ENCODE measurements at places on chromosomes 2 and 18.
A peak's percentile ranks its signal among the peaks of the same experiment; 100 is the strongest.

- peak; percentile 86 for DNase-seq
- peak overlapping the region; percentile 50 for H3K4me3 ChIP-seq
- H3K4me1 ChIP-seq = peaks cover 25% of the 10 kb centered on the region
- H3K36me3 ChIP-seq = no peaks in the 10 kb centered on the region
- peaks cover 70% of the 10 kb centered on the region for H3K27me3 ChIP-seq
Measured at GRCh38 chr2:231925303-231926179, 655 bp downstream of the NPPC start.

- no peaks in the 10 kb centered on the region for H3K4me1 ChIP-seq
- H3K4me3 ChIP-seq = no peak overlapping the region
- DNase-seq = no peak
- no peaks in the 10 kb centered on the region for H3K27me3 ChIP-seq
Measured at GRCh38 chr18:61764381-61764780, 128.4 kb downstream of the RNF152 start.

- no peaks in the 10 kb centered on the region for H3K36me3 ChIP-seq
- DNase-seq = no peak
- peak overlapping the region; percentile 75 for H3K27ac ChIP-seq
- no peaks in the 10 kb centered on the region for H3K27me3 ChIP-seq
Measured at GRCh38 chr2:54572636-54573536, 116.8 kb downstream of the SPTBN1 start.

DNA sequence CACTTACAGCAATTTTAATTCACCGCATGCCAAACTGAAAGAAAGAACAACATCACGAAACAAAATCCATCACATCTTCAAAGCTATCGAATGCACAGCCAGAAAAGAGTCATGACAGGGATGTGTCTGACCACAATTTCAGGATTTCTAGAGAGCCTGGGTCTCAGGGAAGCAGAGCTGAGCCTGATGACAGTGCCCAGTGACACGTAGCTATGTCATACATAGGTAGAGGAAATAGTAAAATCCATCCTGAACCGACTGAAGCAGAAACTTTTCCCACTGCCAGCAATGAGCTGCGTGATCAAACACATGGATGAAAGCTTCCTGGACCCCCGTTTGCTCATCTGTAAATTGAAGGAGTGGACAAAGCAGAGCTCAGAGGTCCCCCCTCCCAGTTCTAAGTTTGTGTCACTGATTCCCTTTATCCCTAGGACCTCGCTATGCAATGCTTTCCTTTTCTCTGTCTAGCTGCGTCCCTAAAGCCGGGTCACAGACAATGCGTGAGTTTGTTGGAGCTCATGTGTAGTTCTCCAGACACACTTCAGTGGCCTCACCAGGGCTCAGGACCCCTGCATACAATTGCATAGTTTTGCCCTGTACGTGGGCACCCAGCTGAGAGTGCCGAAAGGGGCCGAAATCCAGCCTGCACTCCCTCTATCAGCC is 37.6 kb downstream of the CCBE1 start:
- peak overlapping the region; percentile 6 for H3K4me3 ChIP-seq
- no peak for DNase-seq
- no peaks in the 10 kb centered on the region for H3K36me3 ChIP-seq
- H3K4me1 ChIP-seq = no peaks in the 10 kb centered on the region
- H3K27ac ChIP-seq = no peak overlapping the region

DNA sequence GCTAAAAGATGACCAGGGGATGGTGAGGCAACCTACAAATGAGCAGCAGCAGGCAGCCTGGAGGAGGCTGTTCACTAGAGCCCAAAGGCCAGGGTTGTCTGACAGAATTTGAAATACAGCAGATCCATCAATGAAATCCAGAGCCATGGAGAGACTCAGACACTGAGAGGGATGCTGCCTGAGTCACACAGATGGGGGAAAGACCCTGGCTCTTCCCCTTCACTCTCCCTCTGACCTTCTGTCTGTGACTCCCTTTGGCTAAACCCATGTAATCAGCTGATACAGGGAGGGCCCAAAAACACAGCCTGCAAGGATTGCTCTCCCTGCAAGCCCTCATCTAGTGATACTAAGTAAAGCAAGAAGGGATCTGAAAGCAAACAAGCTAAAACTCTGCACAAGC is 166.5 kb upstream of the SPOPL start:
- no peaks in the 10 kb centered on the region for H3K36me3 ChIP-seq
- no peaks in the 10 kb centered on the region for H3K4me1 ChIP-seq
- H3K27ac ChIP-seq = no peak overlapping the region

- peaks cover 58% of the 10 kb centered on the region for H3K36me3 ChIP-seq
- H3K27ac ChIP-seq = no peak overlapping the region
- H3K4me3 ChIP-seq = no peak overlapping the region
Measured at GRCh38 chr18:79746730-79747129, 51.0 kb upstream of the KCNG2 start.

DNA sequence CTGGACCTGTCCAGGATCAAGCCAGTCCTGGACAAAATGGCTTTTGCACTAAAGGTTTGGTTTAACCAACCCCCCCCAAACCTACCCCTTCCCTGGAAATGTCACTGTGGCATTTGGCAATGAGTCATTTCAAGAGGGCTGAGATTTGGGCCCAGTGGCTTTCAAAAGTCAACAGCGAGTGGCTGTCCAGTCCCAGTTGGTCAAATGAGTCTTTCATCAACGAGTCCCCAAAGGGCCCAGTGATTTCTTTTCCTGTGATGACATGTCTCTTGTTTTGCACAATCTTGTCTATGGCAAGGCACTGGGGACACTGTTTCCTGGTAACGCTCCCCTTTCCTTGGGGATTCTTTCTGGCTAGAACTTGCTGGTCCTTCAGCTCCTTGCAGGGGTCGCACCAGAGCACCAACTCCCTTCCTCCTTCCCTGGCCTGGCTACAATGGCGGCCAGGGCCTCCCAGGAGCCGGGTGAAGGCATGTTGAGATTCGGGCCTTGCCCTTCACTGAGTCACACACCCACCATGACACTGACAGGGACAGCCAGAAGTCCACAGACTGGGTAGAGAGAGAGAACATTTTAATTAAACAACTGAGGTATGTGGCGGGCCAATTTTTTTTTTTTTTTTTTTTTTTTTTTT is 87.2 kb downstream of the SMAD7 start:
- H3K36me3 ChIP-seq = peaks cover 5% of the 10 kb centered on the region
- H3K4me3 ChIP-seq = no peak overlapping the region
- DNase-seq = peak; percentile 28

DNA sequence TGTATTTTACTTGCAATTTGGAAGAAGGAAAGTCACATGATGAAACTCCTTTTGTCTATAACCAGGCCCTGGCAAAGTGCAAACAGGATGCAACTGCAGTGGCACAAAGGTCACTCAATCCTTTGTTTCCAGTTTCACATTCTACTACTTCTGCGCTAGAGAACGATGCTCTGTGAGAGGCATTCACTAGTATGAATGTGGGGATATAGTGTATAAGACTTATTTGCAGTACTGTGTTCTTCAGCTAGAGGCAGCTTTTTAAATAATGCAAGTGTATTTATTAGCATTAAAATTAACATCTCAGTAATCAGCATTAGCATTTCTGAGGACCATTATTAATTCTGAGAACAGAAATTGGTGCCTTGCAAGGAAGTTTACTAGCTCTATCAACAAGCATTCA is 68.9 kb downstream of the PRPF40A start:
- H3K27ac ChIP-seq = no peak overlapping the region
- peaks cover 24% of the 10 kb centered on the region for H3K4me1 ChIP-seq
- H3K27me3 ChIP-seq = no peaks in the 10 kb centered on the region
- no peak for DNase-seq
- H3K4me3 ChIP-seq = no peak overlapping the region
- peaks cover 50% of the 10 kb centered on the region for H3K36me3 ChIP-seq

DNA sequence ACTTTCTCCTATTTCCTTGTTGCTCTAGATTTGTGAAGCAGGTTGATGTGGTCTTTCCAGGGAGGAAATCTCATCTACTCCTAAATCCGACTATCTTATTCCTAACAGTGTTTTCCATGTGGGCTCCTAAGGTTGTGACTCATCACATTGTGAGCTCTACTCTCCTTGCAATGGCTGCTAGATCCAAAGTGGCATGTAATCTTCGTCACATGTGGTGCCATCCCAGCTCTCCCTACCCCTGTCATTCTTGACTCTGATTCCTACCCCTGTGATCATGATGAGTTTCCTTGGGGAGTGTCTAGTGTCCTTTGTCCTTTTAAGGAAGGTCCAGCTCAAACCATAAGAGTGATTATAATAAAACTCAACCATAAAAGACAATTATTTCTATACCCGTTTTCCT is 47.3 kb upstream of the GULP1 start:
- H3K4me1 ChIP-seq = no peaks in the 10 kb centered on the region
- H3K27me3 ChIP-seq = no peaks in the 10 kb centered on the region
- H3K4me3 ChIP-seq = no peak overlapping the region
- DNase-seq = no peak

- DNase-seq = no peak
- no peaks in the 10 kb centered on the region for H3K36me3 ChIP-seq
- H3K4me3 ChIP-seq = no peak overlapping the region
- no peak overlapping the region for H3K27ac ChIP-seq
- H3K27me3 ChIP-seq = peaks cover 3% of the 10 kb centered on the region
Measured at GRCh38 chr2:240224676-240225075, 84.2 kb upstream of the OTOS start.

- H3K4me3 ChIP-seq = no peak overlapping the region
- H3K36me3 ChIP-seq = peaks cover 46% of the 10 kb centered on the region
- H3K4me1 ChIP-seq = no peaks in the 10 kb centered on the region
- DNase-seq = no peak
- H3K27ac ChIP-seq = no peak overlapping the region
Measured at GRCh38 chr2:239179851-239180371, 220.9 kb downstream of the HDAC4 start.

- DNase-seq = no peak
- no peaks in the 10 kb centered on the region for H3K27me3 ChIP-seq
- no peak overlapping the region for H3K4me3 ChIP-seq
- H3K4me1 ChIP-seq = no peaks in the 10 kb centered on the region
- H3K27ac ChIP-seq = no peak overlapping the region
Measured at GRCh38 chr2:141911485-141912066, 219.2 kb downstream of the LRP1B start.

Data from lower lobe of right lung (tissue), 2 donors.